ENCODE measurements at places on chromosomes 6 and 20.

- DNase-seq, result no peak
These were observed 522 bp upstream of the EPB41L1 start for GRCh38 chr20:36153736-36154699.

DNA sequence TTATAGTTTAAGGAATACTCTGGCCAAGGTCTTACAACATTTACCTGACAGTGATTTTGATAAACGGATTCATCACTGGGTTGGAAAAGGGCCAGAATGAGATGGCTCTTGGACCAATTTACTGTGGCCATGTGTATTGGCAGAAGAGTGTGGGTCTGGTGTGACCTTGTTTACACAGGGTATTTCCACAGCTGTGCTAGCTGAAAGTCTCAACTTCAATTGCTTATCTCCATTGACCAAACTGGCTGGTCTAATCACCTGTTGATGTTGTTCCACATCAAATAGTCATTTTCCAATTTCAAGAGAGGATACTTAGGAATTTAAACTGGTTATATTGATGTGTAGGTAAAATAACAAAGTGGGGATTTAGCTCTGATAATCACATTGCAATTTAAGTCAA, 501.6 kb upstream of the MAP3K7 start:
- no peak for DNase-seq

- no peak for DNase-seq
These were observed 3.1 kb downstream of the PPP1R18 start for GRCh38 chr6:30683183-30683979.

DNA sequence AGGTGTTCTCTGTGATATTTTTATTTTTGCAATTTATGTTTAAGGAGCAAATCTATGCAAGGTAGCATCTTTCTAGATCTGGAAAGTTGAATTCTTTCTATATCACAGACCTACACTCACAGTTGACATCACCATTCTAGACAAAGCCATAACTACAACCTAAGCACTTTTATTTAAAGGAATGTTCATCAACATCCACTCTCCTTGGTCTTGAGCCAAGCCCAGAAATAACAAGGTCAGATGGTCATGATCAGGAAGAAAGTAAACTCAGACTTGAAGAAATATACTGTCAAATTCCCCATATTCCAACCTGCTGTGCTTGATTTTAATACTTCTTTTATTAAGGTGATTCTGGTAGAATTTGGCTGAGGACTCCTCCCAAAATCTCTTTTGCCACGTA, 32.2 kb downstream of the MMUT start:
- no peak for DNase-seq

DNA sequence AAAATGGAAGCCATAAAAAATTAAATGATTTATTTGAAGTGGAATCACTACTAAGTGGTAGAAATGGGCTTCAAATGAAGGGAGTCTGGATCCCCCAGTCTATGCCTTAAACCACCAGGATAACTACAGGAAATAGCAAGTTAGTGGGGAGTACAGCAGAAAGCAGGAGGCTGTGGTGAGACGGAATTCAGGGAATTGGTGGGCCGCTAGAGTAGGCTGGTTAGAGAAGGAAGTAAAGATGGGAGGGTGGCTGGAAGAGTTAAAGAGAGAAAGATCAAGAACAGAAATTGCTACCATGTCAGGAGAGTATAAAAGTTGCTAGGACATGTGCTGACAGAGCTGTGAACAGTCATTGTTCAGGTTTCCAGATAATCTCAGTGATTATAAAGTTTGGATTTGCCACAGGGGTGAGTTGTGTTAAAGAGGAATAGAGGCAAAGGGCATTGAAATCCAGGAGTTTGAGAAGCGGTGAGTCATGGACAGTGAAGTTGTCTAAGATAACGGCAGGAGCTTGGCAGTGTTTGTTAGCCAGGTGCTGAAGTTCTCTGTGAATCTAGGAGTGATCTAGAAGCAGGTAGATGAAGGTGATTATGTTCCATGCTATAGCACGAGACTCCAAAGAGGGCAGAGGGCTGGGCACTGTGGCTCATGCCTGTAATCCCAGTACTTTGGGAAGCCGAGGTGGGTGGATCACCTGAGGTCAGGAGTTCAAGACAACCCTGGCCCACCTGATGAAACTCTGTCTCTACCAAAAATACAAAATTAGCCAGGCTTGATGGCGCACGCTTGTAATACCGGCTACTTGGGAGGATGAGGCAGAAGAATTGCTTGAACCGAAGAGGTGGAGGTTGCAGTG, 13.7 kb upstream of the HINT3 start:
- no peak for DNase-seq

DNA sequence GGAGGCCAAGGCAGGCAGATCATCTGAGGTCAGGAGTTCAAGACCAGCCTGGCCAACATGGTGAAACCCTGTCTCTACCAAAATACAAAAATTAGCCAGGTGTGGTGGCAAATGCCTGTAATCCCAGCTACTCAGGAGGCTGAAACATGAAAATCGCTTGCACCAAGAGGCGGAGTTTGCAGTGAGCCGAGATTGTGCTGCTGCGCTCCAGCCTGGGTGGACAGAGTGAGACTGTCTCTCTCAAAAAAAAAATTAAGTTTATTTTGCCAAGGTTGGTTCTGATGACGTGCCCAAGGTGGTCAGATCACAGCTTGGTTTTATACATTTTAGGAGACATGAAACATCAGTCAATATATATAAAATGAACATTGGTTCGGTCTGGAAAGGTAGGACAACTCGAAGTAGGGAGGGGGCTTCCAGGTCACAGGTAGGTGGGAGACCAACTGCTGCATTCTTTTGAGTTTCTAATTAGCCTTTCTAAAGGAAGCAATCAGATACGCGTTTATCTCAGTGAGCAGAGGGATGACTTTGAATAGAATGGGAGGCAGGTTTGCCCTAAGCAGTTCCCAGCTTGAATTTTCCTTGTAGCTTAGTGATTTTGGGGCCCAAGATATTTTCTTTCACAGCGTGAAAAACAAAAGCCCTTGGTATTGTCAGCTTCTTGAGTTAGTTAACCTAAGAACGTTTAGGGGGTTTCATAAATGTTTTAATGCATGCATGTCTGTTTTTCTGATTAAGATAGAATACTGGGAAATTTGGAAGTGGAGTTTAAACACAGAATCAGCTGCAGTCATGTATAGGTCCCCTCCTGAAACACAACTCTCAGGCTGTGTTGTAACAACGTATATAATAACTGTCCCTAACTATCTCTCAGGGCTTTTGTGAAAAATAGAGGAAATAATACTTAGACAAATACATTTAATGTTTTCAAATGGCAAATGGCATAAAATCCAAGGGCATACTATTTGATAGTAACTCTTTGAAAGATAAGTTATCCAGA, 16.7 kb downstream of the ACOT13 start:
- DNase-seq, result no peak

DNA sequence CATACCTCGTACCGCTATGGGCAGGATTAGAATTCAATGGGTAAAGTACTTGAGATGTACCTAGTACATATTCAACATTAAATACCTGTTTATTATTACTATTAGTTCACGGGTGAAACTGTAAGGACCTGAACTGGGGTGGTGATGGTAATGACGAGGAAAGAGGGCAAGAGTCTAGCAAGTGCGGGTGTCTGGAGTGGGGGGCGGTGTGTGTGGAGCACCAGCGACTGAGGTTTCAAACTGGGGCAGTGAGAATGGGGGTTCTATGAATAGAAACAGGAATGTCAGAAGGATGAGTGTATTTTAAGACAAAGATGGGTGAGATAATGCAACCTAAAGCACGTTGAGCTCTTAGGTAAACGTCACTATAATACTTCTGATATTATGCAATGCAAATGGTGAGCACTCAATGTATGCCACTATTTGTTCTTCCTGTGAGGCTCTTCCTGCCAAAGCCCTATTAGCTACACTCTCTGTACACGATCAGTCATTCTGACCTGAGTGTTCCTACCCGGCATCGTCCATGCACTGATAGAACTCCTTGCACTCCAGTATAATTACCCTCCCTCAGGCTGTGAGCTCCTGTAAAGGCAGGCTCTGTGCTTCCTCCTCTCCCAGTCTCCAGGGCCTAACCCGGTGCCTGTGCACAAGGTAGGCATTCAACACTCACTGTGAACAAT, 55.0 kb downstream of the ALDH5A1 start:
- no peak for DNase-seq

DNA sequence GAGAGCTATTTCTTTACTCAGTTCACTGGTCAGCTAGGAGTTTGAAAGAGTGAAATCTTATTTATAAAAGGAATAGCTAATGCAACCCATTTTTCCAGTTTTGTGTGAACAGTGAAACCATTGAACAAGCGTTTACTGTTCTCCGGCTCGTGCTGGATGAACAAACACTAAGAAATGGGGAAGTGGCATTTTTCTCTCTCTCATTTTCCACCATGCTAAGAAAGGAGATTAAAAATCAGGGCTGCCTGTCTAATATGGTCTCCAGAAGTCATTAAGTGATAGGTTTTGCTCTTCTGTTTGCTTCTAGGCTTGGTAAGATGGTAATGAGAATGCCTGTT, 774 bp upstream of the SFT2D1 start:
- no peak for DNase-seq

DNA sequence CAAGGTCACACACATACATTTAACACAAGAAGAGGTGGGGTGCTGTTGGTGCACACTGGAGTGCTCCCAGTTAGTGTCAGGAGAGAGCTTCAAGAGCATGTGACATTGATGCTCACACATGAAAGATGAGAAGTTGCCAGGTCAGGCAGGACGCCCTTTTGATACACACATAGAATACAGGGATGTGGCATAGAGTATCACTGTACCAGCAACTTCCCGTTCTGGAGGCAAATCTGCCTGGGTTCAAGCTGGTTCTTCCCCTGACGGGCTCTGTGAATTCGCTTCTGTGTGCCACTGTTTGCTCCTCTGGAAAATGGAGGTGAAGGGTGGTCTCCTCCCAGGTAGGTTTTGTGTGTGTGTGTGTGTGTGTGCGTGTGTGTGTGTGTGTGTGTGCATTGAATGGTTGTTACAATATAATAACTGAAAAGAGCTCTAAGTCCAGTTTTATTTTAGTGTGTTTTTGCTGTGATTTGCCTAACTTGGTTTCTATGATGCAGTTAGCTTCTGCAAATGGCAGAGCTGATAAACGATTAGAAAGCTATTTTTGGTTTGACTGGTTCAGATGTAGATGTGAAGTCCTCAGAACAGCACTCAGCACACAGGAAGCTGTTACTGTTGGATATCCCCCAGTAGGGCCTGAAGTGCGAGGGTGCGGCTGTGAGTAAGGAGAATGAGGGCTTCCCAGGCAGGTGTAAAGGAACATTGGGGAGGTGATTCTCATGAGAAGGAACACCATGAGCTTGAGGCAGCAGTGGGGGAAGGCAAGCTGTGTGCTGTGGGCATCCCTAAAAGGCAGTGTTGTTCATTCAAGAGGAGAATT, 53.4 kb downstream of the HIVEP1 start:
- DNase-seq, result no peak

DNA sequence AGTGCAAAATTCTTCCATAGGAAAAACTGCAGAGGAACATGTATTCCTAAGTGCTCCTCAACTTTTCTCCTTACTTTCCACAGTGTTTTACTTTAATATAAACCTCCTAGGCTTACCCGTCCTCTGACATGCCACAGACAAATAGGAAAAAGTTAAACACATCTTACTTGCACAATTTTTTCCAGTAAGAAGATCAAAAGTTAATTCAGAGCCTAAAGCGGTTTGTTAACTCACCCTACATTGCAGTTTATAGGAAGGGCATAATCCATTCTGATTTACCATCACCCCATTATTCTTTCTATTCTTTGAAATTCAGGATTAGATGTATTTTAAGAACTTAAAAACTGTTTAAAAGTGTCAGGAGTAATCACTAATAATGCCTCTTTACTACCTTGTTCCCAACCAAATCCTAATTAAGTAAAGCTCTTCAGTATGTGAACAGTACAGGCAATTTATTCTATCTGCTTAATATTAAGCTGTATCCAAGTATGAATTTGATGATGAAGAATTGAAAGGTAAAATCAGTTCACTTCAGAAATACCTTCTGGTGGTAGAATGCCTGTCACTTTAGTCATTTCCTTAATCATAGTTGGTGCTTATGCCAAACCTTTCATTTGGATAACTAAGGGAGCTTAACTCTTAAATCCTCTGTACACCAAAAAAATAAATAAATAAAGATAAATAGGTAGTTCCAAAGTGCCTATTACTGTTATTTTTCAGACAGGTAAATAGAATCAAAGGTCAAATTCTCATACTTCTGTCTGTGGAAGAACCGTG, 292.0 kb downstream of the ALDH8A1 start:
- no peak for DNase-seq

DNA sequence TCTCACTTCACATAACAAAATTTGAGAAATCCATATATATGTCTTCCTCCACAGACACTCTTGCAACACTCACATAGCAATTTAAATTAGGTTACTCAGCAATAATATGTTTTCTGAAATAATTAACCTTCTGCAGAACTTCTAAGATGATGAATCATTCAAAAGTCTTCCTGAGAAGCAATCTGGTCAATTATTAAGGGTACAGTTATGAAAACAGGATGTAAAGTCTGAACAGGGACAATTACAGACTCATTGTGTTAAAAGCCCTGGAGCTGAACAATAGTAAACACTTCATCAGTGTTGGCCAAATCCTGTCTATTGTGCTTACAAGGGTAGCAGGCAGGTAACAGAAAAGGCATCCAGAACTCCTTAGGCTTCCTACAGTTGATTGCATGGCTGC, 75.4 kb downstream of the FILIP1 start:
- DNase-seq, result no peak
